Tibial nerve (tissue), 4 donors: ENCODE measurements at places on chromosomes 1 and 21. TPM values are rescaled to one million over a fixed set of nuclear protein-coding genes. Genes with fewer than 3 reads are reported as not detected.

DNA sequence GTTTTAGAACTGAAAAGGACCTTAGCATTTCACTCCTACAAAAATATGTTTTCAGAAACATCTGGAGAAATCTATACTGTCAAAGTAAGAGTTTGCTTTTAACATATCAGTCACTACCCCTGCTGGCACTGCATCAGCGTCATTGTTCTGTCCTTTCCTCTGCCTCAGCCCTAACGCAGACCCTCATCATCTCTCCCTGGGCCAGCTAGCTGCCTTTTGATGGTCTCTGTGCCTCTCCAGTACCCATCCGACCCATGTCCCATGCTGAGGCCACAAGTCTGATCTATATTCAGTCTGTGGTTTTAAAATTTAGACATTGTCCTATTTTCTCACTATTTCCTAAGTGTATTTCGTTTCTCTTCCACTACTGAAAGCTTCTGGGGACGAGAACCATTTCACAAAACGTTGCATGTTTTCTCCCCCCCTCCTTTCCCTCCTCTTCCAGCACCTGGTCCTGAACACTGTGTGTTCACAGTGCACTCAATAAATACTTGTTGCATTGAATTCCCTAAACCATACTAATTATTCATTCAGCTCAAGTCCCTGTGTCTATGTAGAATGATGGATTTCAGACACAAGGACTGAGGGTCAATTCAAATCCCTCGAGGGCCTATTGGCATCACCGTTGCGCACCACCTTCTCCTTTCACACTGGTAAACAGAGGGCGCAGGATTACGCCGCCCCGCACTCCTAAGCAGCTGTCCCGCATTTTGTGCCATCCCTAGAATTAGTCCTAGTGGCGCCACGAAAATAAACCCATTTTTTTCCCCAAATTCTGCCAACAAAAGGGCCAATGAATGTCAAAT lies 53.4 kb downstream of the CD2 start:
- H3K36me3 ChIP-seq, result no peaks in the 10 kb centered on the region
- H3K4me1 ChIP-seq, result no peaks in the 10 kb centered on the region
- peak overlapping the region; percentile 40 for H3K27ac ChIP-seq
- no peak for DNase-seq
- H3K4me3 ChIP-seq, result no peak overlapping the region

DNA sequence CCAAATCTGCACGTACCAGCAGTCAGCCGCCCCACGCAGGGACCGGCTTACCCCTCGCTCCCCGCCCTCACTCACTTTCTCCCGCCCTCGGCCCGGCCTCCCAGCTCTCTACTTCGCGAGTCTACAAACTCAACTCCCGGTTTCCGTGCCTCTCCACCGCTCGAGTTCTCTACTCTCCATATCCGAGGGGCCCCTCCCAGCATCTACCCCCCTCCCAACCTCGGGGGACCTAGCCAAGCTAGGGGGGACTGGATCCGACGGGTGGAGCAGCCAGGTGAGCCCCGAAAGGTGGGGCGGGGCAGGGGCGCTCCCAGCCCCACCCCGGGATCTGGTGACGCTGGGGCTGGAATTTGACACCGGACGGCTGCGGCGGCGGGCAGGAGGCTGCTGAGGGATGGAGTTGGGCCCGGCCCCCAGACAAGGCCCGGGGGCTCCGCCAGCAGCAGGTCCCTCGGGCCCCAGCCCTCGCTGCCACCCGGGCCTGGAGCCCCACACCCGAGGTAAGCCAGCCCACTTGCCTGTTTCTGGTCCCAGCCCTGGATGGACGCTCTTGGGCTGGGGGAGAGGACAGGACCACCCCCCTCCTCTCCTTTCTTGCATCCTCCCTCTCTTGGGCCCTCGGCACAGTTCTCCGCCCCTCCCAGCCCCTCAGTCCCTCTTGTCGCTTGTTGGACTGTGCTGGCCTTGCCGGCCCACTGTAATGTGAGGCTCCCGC lies at the start of gene ARTN:
Gene ARTN (plus strand): TSS at position 416 of the 715 bp plus-strand sequence. CDS start 1,856 bp downstream, outside the sequence.
- H3K36me3 ChIP-seq, result peaks cover 22% of the 10 kb centered on the region
- DNase-seq, result no peak
- peak within 1 kb of the TSS; percentile 22 for H3K4me3 ChIP-seq
- H3K27ac ChIP-seq, result no peak within 1 kb of the TSS
- peaks cover 18% of the 10 kb centered on the region for H3K4me1 ChIP-seq
- H3K27me3 ChIP-seq, result no peaks in the 10 kb centered on the region

DNA sequence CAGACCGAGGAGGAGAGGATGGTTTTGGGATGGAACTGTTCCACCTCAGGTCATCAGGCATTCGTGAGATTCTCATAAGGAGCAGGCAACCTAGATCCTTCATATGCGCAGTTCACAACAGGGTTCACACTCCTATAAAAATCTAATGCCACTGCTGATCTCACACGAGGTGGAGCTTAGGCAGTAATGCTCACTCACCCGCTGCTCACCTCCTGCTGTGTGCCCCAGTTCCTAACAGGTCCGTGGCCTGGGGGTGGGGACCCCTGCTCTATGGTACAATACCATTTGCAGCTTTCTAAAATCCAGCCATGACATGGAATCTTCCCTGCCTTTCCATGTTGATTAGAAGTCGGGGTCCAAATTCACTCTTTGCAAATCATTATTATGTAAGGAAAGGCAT lies 72.1 kb downstream of the TGFBR3 start:
- no peak for DNase-seq
- peaks cover 95% of the 10 kb centered on the region for H3K4me1 ChIP-seq
- no peaks in the 10 kb centered on the region for H3K27me3 ChIP-seq

GRCh38 chr1:40004857-40005256 lies 35.7 kb upstream of the CAP1 start:
- H3K4me1 ChIP-seq, result no peaks in the 10 kb centered on the region
- H3K36me3 ChIP-seq, result no peaks in the 10 kb centered on the region
- no peak overlapping the region for H3K27ac ChIP-seq
- H3K4me3 ChIP-seq, result no peak overlapping the region
- DNase-seq, result no peak

GRCh38 chr1:110283677-110284076 lies 55.5 kb upstream of the RBM15 start:
- H3K27ac ChIP-seq, result no peak overlapping the region
- H3K4me3 ChIP-seq, result no peak overlapping the region
- H3K4me1 ChIP-seq, result no peaks in the 10 kb centered on the region
- no peak for DNase-seq
- no peaks in the 10 kb centered on the region for H3K36me3 ChIP-seq

DNA sequence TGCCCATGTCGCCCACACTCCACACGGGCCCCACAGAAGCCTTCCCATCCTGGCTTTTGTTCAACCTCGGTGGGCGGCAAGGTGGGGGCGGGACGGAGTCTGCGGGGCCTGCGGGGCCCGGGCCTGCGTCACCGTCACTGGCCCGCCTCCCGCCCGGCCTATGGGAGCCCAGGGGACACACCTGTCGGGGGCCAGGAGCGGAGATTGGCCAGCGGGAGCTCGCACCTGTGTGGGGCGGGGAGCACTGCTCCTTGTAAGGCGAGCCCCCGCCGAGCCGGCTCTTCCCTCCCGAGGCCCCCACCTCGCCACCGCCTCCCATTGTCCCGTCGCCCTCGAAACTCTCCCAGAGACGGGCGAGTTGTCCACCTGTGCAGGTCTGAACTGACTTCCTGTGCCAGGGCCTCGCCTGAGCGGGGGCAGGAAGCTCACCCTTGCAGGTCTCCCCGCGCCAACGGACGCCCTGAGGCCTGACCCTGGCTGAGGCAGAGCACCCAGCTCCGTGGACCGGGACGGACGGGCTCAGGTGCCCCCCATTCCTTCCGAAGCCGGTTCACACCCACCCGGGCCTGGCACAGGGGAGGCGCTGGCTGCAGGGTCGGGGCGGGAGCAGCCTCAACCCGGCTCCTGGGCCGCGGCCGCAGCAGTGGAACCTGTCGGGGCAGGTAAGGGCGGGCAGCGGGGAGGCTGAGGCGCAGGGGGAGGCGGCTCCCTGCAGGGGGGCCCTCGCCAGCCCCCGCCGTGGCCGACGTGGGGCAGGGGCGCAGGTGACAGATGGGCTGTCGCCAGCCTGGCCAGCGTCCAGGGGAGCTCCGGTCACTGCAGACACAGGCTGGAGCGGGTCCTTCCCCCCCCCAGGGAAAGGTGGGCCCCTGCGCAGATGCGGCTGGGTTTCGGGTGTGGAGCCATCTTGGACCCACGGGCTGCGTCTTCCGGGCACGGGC lies 10.8 kb upstream of the TTLL10 start:
- H3K4me3 ChIP-seq, result peak overlapping the region; percentile 17
- no peaks in the 10 kb centered on the region for H3K36me3 ChIP-seq
- H3K4me1 ChIP-seq, result no peaks in the 10 kb centered on the region
- DNase-seq, result no peak

GRCh38 chr21:46097336-46098293 lies at the start of gene COL6A2:
Gene COL6A2 (plus strand): TSS chr21:46098112.
- H3K4me3 ChIP-seq, result peak within 1 kb of the TSS; percentile 76
- peaks cover 4% of the 10 kb centered on the region for H3K27me3 ChIP-seq
- no peaks in the 10 kb centered on the region for H3K36me3 ChIP-seq
- DNase-seq, result peak; percentile 59
- H3K4me1 ChIP-seq, result no peaks in the 10 kb centered on the region
- peak within 1 kb of the TSS; percentile 86 for H3K27ac ChIP-seq

DNA sequence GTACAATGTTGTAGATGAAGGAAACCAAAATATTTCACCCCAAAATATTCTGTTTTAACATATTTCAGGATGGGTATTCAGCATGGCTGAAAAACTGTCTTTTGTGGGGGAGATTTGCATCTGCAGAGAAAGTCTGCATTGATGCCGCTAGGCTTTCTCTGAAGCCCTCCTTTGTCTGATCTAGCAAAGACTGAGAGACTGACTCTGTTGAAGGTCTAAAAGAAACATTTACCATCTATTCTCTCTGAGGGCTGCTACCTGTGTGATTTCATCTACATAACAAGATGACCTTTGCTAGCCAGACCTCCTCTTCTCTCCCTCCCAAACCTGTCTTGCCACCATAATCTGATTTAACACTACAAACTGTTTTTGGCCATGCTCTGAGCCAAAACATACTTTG lies 12.4 kb upstream of the MT1HL1 start:
- H3K4me3 ChIP-seq, result no peak overlapping the region
- DNase-seq, result no peak
- no peaks in the 10 kb centered on the region for H3K4me1 ChIP-seq
- H3K27ac ChIP-seq, result no peak overlapping the region

- no peak for DNase-seq
- H3K27me3 ChIP-seq, result no peaks in the 10 kb centered on the region
- H3K36me3 ChIP-seq, result no peaks in the 10 kb centered on the region
These were observed 56.9 kb downstream of the LYST start for GRCh38 chr1:235809688-235810397.

DNA sequence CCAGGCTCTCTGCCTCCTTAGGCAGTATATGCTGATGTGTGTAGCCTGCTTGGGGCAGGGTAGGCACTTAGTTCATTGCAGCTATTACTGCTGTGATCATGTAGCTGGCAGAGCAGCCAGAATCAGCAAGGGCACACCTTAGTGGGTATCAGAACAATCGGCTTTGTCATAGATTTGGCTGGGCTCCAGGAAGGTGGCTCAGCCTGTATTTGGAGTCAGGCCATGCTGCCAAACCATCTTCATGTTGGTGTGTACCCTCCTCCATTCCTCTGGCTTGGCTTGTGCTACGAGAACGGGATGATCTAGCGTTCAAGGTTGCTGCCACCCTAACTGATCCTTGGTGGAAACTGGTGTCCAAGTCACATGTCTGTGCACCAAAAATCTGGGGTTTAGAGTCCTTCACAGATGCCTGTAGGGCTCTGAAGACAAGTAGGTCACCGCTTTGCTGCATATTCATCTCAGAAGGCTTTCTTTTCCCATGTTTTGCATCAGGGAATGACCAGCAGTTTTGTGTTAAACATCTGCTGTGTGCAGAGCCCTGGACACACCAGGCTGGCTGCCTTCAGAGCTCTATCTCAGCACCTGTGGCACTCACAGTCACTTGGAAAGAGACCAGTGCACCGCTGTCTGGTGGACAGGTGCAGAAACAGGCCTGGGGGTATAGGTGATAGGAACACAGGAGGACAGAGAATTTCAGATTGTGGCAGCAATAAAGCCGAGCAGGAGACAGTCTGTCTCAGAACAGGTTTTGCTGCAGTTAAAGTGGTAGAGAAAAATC lies 23.7 kb downstream of the VANGL1 start:
- H3K4me1 ChIP-seq, result no peaks in the 10 kb centered on the region
- no peak overlapping the region for H3K4me3 ChIP-seq
- H3K36me3 ChIP-seq, result peaks cover 79% of the 10 kb centered on the region

DNA sequence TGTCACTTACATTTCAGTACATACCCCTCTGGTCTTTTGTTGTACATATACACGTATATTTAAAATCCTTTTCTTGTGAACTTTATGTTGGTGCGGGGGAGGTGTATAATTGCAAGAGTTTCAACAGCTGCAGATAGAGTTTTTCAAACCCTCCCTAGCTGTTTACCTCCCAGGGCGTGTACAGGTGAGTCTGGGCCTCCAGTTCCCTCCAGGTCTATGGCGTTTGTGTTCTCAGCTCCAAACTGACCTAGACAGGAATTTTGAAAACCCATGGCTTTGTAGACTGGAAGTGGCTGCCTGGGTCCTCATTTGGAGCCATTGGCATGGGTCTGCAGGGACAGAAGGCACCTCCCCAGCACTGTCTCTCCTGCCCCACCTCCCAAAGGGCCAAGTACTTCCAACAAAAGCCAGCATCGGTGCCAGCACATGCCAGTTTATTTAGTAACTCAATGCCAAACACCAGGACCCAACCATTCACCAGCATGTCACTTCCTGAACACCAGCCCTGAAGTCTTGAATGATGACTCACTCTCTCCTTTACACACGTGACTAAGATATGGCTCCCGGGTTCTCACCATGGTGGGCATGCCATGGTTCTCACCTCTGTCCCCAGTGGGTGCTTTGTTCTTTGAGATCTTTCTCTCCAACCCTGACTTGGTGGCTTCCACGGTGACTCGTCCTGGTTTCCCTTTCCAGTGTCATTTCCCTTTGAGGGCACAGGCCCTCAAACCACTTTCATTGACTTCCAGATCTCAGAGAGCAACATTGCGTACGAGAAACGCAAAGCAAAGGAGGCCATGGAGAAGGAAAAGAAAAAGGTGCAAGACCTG lies 57.3 kb upstream of the EFHD2 start:
- H3K4me1 ChIP-seq, result no peaks in the 10 kb centered on the region
- no peak overlapping the region for H3K4me3 ChIP-seq
- no peak for DNase-seq
- H3K27ac ChIP-seq, result no peak overlapping the region

GRCh38 chr1:106924360-106924759 lies 132.1 kb upstream of the PRMT6 start:
- no peak for DNase-seq
- no peak overlapping the region for H3K27ac ChIP-seq
- H3K36me3 ChIP-seq, result no peaks in the 10 kb centered on the region

GRCh38 chr1:213983493-213984386 lies 4.0 kb upstream of the PROX1 start:
- no peaks in the 10 kb centered on the region for H3K36me3 ChIP-seq
- no peak overlapping the region for H3K27ac ChIP-seq
- DNase-seq, result no peak
- peaks cover 14% of the 10 kb centered on the region for H3K4me1 ChIP-seq

GRCh38 chr1:9201401-9202239 lies 33.0 kb upstream of the H6PD start:
- H3K27me3 ChIP-seq, result no peaks in the 10 kb centered on the region
- H3K36me3 ChIP-seq, result no peaks in the 10 kb centered on the region
- peaks cover 46% of the 10 kb centered on the region for H3K4me1 ChIP-seq
- H3K27ac ChIP-seq, result no peak overlapping the region

KPRP gene
- not detected for total RNA-seq

AMY1A gene
- not detected for total RNA-seq

PTAFR gene
- 4.2 TPM for total RNA-seq

DNASE2B gene
- total RNA-seq, result not detected

FAAH gene
- 135 TPM for total RNA-seq

PCBP3 gene
- 6.7 TPM for total RNA-seq

ZNF593OS gene
- total RNA-seq, result not detected

FCAMR gene
- total RNA-seq, result not detected
